ENCODE measurements at places on chromosomes 11 and 22.

DNA sequence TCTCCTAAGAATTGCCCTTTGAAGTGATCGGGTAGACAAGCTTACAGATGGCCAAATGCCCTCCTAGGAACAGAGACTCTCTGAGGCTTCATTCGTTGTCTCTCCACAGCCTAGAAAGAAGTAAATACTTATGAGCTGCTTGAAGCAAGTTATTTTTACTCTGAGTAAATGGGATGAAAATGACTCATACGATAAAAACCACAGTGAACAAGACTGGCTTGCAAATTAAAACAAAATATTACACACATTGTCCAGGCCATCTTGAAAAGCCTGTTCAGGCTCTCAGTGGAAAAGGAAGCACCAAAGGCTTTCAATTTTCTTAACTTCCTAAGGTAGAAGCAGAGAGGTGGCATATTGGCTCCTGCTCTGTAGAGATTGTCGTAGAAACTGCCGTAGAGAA is 294.2 kb downstream of the NELL1 start:
- DNase-seq, result no peak

DNA sequence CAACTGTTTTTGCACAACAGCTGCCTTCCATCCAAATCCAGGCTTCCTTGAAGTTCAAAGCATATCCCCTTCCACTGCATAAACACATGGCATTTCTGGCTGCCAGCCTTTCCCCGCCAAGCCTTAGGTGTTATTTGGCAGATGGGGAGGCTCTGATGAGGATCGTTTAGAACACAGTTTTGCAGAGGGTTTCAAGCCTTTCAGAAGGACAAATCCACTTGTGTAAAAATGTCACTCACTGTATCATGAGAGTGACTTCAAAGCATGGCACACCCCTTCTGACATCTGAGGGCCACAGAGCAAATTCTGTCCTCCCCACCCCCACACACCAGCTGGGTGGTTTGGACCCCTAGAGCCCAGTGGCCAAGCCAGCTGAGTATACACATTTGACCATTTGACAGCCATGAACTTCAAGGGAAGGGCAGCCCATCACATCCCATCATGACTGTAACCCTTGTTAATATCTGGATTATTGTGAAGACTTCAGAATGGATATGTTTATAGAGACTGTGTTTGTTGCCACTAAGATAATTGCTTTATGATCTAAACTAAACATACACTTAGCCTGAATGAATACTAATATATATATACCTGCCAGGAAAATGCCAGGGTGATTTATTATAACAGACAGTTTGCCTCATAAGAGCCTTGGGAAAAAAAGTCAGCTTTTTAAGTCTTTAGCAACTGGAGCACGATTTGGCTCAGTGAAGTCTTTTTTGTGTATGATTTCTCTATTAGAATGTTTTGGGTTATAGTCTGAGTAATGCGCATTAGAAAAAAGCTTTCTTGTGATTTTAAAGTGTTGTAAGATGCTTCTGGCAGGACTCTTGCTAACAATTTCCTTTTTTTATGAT is 31.9 kb downstream of the FBLN1 start:
- DNase-seq, result no peak

DNA sequence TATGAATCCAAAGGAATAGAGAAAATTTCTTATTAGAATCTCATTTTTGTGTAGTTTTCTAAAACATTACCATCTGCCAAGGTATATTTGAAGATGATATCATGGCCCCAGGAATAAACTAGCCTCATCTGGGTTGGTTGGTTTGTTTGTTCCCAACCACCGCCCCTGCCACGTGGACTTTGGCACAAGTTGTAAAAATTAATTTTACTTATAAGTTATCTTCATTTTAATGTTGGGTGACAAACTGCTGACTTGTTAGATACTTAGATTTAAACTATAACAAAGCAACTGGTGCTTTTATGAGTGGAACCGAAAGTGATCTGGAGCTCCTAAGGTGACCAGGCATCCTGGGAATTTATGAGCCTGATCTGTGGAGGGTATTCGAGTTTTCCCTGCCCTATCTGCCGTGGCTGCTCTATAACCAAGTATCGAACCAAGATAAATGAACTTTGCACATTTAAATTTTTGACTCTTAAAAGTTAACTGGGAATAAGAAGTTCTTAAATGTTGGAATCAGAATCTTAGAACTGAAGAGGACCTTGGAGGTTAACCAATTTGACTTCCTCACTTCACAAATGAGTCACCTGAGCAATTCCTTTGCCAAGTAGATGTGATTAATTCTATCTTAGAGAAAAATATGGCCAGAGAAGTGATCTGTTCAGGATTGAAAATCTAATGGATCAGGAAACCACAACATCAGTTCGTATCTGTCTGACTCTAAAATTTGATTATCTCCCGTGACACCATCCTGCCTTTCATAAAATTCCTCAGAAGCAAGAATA is 129.1 kb upstream of the ARHGAP42 start:
- DNase-seq, result no peak

GRCh38 chr22:37806409-37807333 is 1.1 kb upstream of the GCAT start:
- DNase-seq, result no peak

DNA sequence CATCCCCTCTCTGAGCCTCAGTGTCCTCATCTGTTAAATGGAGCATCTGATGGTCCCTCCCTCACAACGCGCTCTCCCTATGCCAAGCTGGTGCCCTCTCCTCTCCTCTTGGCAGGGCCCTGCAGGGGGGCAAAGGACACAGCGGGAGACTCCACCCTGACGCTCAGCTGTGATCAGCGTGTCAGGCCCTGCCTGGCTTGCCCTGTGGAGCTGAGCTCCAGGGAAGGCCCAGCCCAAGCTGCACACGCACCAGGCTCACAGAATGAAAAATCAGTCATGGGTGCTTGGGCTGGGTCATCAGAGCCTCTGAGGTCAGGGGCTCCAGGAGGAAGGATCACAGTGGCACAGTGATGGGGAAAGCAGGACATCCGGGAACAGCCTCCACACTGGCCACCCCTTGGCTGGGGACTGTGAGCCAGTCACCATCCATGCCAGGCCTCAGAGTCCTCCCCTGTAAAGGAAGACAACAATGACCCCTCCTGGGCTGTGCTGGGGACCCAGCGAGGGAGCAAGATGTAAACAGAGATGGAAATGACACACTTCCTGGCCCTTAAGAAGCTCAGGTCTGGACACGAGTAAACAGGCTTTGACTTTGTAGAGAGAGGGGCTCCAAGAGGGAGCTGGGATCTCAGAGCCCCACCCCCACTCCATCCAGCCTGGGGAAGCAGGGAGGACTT is 36.6 kb downstream of the RPL3 start:
- DNase-seq, result no peak

All from smooth muscle cell of the brain vasculature (primary cell).